ENCODE measurements at places on chromosomes 6 and 20.
A peak's percentile ranks its signal among the peaks of the same experiment; 100 is the strongest.

DNA sequence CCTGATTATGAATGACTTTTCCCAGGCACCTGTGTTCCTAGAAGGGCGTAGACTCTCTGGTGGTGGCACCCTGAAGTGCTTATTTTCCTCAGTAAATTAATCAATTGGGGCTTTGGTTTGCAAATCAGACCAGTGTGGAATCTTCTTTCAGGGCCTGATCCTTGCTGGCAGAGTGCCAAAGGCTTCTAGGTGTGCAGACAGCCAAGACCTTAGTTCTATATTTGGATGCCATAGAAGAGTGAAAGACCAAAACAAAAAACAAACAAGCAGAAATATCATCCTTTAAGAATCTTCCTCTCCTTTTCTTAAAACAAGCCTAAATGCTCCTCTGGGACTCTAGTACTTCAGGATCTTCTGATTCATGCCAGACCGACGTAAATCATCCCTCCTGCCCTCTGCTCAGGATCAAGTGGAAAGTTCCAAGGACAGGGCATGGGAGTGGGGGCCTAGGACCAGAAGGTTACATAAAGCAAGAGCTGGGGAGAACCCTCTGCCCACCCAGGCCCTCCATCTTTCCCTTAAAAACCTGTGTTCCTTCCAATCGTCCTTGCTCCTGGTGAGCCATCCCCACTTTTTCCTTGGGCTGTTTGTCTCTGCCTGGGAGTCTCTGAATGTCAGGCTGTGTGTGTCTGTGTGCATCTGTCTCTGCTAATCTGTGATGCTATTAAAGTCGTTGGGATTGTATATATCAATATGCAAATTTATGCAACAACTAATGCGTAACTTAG is 70.5 kb upstream of the MYLIP start:
- no peak for DNase-seq

DNA sequence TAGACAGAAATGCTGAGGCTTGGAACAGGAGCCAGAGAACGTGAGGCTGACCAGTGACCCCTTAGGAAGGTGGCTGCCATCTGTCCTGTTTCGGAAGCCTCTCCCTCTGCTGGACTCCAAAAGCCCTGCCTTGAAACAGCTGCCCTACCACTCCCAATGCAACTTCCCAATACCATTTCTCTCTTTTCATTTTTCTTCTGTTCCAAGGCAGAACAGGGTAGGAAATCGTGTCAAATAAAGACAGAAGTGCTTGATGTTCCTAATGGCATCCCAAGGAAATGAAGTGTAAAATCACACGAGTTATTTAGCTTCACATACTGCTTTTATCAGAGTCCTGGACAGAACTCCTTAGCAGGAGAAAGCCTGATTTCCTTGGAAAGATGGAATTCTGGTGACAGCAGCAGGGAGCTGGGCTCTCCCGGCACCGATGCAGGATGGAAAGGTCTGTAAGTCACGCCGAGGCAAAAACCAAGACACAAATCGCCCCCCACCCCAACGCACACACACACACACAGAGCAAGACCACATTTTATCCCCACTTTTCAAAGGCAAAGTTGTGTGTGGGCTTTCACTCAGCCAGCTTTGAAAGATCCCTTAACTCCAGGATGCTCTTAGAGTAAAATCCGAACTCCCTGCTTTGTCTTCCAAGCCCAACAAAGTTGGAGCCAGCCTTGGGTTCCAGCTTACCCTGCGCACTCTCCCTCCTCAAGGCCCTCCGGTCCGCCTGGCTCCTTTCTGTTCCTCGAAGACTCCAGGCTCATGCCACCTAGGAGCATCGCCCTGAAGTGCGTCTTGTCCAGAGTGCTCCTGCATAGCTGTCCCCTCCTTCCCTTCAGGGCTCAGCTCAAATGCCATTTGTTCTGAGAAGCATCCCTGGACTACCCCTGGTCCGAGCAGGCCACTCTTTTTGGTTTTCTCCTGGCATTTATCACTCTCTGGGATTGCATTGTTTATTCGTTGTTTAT is 11.6 kb upstream of the STX16 start:
- DNase-seq = no peak

GRCh38 chr6:36927691-36928546 is 26.6 kb upstream of the PI16 start:
- DNase-seq = no peak

DNA sequence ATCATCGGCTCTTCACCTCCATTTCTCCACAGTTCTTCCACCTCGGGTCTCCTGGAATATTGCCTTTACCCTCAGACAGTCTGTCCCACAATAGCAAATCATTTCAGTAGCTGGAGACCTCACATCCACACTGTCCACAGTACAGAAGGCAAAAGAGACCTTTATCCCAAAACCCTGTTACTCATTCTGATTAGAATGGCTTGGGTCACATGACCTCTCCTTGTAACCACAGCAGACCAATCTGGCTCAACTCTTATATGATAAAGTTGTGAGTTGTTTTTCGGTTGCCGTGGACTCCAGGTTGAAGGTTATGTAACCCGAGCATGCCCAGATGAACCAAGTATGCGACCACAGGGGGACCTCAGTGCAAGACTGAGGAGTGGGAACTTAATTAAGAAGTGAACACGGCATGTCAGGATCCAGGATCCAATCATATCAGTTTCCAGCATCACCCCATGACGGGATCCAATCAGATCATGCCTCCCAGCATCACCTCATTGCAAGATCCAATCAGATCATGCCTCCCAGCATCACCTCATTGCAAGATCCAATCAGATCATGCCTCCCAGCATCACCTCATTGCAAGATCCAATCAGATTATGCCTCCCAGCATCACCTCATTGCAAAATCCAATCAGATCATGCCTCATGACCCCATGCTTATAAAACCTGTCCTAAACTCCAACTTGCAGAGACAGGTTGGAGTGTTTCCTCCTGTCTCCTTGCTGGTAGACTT is 68.7 kb downstream of the LY86 start:
- DNase-seq = peak; percentile 44

- DNase-seq = no peak
Measured at GRCh38 chr6:100662264-100662663, 197.5 kb upstream of the SIM1 start.

- no peak for DNase-seq
Measured at GRCh38 chr6:157657754-157658153, 165.3 kb upstream of the SNX9 start.

- no peak for DNase-seq
Measured at GRCh38 chr6:35605600-35605999, 83.1 kb downstream of the FKBP5 start.

DNA sequence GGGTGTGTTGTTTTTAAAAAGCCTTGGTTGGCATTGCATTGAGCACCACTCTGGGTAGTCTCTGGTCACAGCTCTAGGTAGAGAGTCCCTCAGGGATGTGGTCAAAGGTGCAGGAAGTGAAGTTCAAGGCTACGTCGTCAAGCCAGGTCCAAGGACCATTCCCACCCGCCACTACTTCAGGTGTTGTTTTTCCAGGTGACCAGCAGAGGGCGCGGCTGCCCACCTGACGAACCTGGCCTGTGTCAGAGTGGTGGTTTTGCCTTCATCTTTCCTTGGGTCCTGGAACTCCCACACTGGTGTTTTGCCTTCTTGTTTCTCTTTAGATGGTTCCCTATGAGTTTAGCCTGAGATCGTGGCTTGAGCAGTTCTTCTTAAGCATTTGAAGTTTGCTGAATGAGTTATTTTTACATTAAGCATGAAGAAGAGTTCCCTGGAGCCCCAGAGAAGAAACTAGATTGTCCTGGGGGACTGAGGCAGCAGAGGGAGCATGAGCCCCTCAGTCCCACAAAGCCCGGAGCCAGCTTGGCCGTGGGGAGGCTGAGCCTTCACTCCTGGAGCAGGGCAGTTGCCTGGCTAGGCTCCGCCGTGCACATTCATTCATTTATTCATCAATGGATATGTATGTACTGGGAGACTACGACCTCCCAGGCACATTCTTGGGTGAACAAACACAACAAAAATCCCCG is 5.6 kb upstream of the PHACTR3 start:
- peak; percentile 51 for DNase-seq

DNA sequence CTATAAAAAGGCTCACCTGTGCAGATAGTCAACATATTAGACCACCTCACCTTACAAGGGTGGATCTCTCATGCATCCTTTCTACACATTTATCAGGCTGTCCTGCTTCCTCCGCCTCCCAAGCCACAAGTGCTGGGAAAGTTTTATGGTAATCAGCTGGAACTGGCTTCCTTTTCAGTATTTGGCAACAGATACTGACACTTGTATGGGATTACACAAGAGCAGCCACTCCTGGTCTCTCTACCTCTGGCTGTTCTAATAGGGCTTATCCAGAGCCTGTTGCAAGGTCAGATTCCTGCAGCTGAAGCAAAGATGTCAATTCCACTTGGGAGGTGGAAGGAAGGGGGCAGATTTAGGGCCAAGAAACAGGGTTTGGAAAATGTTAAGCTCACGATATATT is 503 bp upstream of the GPLD1 start:
- DNase-seq = no peak

GRCh38 chr6:151498327-151498726 is 4.5 kb downstream of the CCDC170 start:
- DNase-seq = peak; percentile 68

- DNase-seq = no peak
Measured at GRCh38 chr6:25550631-25551030, 101.4 kb upstream of the SCGN start.

GRCh38 chr6:130831607-130832006 is 4.4 kb downstream of the SMLR1 start:
- no peak for DNase-seq

- peak; percentile 22 for DNase-seq
Measured at GRCh38 chr20:54680872-54681619, 205.7 kb downstream of the DOK5 start.

DNA sequence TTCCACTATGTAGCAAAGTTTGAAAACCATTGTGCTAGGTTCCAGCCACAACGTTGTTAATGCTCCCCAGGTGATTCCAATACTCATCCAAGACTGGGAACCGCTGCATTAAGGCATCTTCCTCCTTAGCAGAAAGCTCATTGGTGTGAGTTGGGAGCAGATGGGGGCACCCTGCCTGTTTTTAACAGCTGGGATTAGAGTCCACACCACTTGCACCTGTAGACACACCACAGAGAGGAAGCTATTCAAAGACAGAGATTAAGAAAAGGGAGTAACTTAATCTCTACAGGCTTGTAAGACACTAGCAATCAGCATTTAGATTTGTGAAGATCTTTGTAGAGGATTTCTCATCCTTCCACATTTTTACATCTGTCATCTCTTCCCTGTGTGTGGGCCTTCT is 333.9 kb upstream of the SOX4 start:
- no peak for DNase-seq

DNA sequence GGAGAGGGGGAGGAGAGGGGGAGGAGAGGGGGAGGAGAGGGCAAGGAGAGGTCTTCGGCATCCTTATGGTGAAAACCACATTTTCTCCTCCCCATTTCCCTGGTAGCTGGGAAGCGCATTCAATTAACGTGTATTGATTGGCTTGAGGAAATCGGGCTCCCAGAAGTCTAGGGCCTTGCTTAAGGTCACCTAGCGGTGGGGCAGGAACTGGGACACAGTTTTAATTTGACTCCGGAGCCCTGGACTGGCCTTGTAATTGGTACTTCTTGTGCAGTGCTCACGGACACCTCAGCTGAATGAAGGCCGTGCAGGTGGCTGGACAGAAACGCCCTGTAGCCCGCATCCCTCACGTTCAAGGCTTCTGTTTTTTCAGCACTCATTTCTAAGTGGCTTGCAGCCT is 42.8 kb downstream of the CTCFL start:
- no peak for DNase-seq

DNA sequence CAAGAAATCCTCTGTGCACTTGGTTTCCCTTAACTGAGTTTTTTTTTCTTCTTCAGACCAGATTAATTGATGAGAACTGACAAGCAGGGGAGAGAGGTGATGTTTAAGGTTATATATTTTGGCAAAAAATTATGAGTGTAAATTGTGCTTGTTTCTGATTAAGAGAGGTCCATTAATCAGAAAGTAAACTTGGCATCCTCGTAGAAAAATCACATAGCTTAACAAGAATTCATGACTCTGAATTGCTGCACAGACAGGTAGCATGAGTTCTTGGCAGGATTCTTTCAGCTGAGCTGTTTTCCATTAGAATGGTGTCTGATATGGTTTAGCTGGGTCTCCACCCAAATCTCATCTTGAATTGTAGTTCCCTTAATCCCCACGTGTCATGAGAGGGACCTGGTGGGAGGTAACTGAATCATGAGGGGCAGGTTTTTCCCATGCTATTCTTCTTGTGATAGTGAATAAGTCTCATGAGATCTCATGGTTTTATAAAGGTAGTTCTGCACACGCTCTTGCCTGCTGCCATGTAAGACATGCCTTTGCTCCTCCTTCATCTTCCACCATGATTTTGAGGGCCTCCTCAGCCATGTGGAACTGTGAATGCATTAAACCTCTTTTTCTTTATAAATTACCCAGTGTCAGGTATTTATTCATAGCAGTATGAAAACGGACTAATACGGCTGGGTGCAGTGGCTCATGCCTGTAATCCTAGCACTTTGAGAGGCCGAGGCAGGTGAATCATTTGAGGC is 34.2 kb upstream of the DDR1 start:
- no peak for DNase-seq

- no peak for DNase-seq
Measured at GRCh38 chr6:22468256-22468965, 101.0 kb upstream of the HDGFL1 start.

- DNase-seq = no peak
Measured at GRCh38 chr6:75246386-75246785, 2.8 kb upstream of the COX7A2 start.

DNA sequence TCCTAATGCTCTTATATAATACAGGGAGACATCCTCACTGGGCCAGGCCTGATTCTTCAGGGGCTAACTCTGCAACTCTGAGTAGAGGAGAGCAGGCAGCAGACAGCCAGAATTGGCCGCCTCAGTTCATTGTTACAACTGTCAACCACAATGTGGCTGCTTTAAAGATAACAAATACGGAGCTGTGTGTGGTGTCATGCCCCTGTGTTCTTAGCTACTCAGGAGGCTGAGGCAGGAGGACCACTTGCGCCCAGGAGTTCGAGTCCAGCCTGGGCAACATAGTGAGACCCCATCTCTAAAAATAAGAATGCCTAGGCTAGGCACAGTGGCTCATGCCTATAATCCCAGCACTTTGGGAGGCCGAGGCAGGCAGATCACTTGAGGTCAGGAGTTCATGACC is 34.3 kb downstream of the CEP250 start:
- peak; percentile 34 for DNase-seq
